Amygdala (tissue), 56 donors: ENCODE measurements at places on chromosomes 6 and 20.

DNA sequence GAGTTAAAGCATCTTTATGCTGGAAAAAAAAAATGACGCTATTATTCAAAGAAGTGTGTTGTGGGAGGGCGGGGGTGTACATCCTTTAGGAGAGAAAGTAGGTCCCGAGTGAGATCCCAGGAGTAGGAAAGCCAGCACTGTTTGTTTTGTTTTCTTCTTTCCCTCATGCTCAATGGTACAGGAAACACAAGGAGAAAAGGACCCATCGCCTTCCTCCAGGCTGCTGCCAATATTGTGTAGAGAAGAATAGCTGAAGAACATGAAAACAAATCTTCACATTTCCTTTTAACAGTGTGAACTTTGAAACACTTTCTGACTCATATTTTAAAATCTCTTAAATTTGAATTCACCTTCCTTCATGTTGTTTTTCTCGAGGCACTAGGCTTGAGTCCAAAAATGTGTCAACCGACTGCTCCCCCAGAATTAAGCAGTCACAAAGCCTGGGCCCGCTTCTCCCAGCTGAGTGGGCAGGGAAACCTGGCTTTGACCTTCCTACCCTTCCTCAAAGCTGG is 22.3 kb downstream of the PPP1R16B start:
- DNase-seq = no peak

DNA sequence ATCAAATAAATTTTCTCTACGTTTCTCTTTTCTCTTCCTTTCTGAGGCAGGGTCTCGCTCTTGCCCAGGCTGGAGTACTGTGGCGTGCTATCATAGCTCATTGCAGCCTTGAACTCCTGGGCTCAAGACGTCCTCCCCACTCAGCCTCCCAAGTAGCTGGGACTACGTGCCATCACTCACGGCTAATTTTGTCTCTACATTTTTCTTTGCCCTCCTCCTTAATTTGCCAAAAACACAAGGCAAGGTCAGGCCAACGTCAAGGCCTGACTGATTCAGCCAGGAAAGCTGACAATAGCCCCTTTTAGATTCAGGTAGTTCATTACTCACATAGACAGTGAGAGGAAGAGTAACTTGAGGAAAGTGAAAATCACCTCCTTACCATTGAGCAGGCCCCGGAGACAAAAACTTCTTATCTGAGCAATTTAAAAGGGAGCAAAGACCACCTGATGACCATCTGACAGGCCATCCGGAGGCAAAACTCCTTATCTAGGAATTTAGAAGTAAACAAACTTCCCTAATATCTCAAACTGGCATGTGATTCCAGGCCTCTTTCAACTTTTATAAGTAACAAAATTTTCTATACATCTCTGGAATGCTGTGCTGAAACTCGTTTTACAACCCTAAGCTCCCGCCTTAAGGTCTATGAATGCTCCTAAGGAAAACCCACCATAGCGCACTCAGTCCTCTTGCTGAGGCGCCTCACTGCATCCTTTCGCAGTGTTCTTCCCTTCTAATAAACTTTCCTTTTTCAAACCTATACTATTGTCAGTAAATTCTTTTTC is 42.1 kb upstream of the SRPK1 start:
- DNase-seq = no peak

DNA sequence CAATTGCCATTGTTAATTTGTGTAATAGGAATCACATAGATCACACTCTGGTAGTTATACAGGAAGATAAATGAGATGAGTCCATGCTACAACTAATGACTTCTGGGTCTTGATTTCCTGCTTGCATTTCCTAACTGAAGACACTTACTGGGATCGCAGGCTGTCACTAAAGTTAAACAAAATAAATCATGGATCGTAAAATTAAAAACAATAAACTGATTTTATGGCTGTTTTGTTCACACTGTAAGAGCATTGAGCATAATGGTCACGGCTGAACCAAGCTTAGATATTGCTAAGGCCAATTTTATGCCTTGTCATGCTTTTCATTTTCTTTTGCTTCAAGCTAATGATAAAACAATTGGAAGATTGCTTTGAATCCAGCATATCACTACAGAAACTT is 332.5 kb upstream of the CITED2 start:
- no peak for DNase-seq

DNA sequence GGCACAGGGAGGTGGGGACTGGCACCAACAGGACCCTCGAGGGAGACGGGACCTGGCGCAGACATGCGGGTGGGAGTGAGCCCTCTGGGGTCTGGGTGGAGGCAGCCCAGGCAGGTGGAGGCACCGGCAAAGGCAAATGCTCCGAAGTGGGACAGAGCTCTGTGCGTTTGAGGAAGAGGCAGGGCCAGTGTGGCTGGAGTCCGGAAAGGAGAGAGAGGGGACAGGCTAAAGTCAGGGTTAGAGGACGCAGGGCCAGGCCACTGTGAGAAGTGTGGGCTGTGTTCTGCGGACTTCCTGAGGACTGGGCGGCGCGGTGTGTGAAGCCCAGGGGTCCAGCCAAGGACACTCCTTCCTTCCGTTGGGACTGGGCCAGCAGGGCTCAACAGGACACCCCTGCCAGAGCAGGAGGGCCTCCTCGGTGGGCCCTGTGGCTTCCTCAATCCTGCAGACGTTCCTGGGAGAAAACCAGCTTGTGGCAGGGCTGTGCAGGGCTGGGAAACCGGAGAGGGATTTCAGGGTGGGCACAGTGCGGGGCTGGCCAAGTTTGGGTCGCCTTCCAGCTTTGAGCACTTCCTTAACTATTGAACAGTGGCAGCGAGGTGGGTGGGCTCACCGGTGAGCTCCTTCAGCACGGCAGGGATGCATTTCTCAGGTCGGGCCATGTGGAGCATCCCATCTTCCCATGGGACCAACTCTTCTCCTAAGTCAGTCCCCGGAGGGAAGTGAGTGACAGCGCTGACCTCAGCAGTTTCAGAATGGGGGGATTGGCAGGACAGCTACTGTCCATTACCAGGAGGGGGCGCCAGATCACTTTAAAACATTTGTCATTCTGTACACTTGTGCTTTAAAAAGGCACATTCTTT is 22.5 kb downstream of the MOCS3 start:
- peak; percentile 16 for DNase-seq

DNA sequence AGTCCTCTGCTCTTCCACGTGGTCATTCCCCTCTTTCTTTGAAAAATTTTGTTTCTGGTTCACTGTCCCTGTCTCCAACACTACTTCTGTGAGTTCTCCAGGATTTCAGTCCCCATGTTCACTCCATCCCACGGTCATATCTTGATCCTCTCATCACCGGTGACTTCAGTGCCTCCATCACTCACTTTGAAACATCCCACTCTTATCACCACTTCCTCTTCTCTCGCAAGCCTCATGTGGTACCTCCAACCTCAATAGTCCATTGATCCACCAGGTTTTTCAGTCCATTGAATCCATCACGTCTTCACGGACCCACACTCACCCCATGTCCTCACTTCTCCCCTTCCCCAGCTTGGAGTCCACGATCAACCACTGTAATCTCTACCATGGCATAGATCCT is 64.8 kb downstream of the CARMIL1 start:
- DNase-seq = no peak

- no peak for DNase-seq
Measured at GRCh38 chr20:42923348-42923918, 266.3 kb downstream of the PTPRT start.

DNA sequence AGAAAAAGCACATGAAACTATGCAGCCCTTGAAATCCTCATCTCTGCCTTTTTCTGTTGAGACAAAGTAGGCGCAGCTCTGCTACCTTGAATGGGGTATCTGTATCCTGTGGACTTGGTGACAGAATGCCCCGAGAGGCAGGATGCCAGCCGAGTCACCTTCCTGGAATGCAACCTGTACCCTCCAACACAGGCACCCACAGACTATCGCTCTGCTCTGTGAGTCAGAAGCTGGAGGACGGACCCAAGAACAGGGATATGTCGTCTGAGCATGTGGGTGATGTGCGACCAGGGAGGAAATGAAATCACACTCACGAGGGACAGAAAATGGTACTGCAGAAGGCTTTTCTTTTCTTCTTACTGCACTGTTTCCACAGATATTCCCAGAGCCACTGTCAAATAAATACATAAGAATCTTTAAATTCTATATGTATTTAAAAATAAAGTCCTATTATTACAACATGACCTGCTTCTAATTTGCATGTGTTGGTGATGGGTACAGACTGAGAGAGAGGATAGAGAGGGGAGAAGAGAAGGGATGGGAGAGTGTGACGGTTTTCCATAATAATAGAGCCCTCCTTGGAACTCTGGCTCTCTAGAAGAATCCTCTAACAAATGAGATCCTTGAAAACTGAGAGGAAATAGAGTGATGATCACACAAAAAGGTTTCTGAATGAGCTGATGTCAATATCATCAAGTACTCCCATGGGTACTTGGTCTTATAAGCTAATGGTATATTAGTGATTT is 308.1 kb downstream of the FOXC1 start:
- no peak for DNase-seq

- no peak for DNase-seq
Measured at GRCh38 chr20:48098099-48098498, 312.8 kb upstream of the SULF2 start.

- no peak for DNase-seq
Measured at GRCh38 chr6:106178900-106179299, 92.8 kb downstream of the PRDM1 start.

DNA sequence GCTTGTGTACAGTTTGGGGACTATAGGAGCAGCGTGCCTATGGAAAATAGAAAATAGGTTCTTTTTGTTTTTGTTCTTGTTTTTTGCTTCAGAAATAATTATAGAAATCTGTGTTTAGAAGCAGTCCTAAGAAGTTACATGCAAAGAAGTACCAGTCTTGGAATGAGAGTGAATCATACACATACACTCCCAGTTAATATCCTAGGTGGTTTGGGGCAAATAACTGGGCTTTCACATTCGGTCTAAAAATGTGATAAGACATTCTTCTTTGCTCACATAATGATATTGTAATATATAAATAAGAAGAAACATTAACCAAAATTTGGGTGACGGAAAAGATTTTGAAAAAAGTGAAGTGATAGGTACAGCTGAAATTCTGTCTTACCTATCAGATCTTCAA is 61.0 kb downstream of the ENPP1 start:
- no peak for DNase-seq

DNA sequence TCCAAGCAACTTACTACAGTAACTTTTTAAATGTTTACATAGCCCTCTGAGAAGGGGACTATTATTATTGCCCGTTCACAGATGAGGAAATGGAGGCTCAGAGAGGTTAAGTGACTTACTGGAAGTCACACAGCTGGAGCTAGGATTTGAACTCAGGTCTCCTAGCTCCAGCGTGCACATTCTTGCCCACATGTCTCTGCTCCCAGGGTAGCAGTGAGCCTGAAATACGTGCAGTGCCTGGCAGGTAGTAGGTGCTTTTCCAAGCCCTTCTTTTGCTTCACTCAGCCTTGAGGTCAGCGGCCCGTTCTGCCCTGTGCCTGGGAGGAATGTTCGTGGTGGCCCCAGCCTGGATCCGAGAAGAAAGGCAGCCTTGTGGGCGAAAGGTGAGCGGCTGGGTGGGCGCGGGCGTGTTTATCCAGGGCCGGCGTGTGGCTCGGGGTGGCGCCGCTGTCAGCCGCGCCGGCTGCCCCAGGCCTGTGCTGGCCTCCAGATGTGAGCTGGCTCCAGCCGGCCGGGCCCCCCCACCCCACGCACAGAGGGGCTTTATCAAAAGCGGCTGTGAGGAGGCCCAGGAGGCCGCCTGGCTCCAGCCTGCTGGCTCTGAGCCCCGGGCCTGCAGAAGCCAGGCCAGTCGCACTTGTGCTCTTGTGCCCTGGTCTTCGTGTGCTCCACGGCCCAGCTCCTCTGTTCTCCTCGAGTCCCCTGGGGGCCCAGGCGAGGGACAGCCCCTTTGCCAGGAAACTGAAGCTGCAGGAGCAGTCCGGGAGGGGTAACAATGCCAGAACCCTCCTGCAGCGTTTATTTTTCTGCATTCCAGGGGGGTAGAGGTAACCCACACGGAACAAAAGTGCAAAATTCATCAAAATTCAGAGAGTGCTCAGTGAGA is 58.1 kb downstream of the UBE2V1 start:
- DNase-seq = peak; percentile 52

- DNase-seq = no peak
Measured at GRCh38 chr6:170048615-170049256, 242.1 kb downstream of the DLL1 start.

DNA sequence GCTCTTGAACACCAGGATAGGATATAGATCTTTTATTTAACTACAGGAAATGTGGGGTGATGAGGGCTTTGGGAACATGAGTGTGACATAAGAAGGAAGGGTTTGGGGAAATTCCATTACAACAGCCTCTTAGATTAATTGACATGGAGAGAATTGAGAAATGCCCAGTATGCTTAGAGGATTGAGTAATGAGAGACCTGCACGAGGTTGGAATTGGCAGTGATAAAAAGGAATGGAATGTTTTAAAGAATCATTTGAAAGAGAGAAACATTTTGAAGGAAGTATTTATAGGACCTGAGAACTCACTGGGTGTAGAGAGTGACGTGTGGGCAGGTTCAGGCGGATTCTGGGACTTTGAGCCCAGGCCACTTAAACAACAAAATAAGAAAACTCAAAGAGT is 227.0 kb downstream of the BMP2 start:
- no peak for DNase-seq

DNA sequence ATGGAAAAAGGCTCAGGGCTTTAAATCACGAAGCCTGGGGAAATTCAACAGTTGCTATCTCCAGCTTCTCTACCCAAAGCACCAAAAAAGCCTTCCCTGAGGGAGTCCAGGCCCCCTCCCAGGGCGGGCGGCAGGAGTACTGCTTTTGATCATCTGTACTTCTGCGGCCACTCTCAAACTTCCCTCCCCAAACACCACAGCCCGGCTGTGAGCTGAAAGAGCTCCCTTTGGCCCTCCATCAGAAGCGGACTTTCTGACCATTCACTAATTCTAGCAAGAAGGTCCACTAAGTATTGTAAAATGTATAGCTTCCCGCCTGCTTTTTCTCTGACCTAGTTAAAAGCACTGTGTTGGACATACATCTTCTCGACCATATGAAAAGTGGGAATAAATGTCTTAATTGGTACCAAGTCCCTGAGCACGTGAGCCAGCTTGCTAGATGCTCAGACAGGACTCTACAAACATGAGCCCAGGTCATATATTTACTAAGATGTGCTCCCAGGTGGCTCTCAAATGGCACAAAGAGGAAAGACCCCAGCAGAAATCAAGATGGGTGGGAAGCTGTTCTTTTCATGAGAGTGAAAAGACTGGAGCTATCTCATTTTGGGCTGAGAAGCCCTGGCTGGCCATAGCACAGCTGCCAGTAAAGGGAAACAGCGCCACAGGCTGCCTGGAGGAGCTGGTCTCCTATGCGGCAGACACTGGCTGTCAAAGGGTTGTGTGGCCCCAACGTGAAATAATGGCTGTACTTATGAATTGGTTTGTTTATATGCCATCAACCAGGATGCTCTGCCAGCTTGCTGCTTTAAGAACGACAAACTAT is 58.6 kb downstream of the GFOD1 start:
- no peak for DNase-seq

DNA sequence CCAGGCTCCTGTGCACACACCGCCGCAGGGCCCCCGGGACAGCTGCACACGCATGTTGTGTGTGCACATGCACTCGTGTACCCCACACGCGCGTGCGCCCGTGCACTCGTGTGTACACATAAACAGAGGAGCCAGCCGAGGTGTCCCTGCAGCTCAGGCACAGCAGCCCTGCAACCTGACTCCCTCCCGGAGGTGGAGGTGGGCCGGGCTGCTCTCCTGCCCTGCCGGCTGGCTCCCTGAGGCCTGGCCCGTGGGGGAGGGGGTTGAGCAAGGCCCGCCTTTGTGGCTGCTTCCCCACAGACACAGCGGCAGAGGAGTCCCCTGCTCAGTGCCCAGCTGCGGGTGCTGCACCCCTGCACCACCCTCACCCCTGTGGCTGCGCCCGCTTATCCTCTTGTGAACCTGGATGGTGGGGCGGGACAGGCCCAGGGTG is 624 bp downstream of the RBBP8NL start:
- no peak for DNase-seq

GRCh38 chr6:166587631-166588413 is 1.3 kb upstream of the RAMACL start:
- no peak for DNase-seq

- DNase-seq = no peak
Measured at GRCh38 chr6:39593646-39594045, 131.6 kb downstream of the KIF6 start.
